ENCODE measurements at places on chromosomes 4 and X.

- DNase-seq, result no peak
These were observed 13.6 kb downstream of the RBPJ start for GRCh38 chr4:26334366-26334765.

DNA sequence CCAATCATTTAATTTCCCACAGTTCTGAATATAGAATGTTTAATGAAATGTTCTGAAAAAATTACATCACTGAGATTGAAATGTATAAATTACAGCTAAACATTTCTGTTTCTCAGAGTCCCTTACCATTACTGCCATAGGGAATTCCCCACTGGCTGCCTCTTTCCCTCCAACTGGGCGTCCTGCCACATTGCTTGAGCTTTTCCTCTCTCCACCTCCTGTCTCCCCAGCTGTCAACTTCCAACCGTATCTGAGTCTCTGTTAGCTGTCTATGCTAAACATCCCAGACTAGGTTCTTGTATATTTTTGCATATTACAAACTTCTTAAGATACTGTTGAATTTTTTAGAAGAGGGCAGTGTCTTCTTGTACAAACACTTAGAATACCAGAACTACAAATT, 407.3 kb upstream of the SLIT2 start:
- no peak for DNase-seq

DNA sequence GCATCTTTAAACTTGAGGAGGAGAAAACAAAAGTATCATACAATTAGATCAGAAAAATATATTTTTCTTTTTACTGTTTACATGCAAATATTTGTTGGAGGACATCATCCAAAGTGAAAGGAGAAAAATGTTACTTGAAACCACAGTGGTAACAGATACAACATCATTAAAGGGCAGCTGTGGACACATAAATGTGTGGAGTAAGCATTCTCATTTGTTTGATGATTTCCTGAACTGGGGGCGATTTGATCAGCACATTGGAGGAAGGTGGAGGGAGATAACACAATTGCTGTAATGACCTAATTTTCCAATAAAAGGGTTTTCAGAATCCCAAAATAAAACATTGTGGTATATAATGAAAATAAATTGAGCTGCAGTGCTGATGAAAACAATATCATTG, 314.5 kb upstream of the HS3ST1 start:
- DNase-seq, result no peak

- no peak for DNase-seq
These were observed 57.7 kb downstream of the SAT1 start for GRCh38 chrX:23840674-23841073.

DNA sequence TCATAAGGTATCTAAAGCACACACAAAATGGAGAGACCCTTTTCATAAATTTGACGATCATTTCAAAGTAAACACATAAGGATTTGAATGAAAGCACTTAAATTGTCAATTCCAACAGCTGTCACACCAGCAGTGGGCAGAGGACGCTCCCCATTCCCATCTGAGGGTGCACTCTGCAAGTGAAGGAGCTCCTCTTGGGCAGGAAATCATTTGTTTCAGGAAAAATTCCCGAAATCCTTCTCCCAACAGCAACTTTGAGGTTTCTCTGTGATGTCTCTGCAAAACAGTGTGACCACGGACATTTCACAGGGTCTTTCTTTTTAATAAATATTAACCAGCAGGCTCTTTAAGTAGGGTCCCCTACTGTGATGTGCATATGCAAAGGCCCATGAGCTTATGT, 111.0 kb downstream of the EPHA5 start:
- DNase-seq, result no peak

DNA sequence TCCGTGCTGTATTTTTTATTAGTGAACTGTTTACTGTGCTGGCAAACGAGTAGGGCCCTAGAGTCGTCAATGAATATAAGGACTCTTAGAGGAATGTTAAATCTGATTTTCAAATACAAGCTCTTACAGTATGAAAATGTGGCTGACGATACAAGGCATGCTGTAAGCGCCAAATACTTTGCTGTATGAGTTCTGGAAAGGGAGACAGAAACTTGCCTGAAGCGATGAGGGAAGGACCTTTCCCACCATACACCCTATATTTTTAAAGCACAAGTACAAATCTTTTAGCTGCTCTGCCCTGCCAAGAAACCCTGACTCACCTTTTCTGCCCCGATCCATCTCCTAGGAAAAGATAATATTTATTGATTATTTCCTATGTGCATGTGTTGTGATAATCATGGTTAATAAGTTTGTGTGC, 15.7 kb upstream of the RUFY3 start:
- no peak for DNase-seq

DNA sequence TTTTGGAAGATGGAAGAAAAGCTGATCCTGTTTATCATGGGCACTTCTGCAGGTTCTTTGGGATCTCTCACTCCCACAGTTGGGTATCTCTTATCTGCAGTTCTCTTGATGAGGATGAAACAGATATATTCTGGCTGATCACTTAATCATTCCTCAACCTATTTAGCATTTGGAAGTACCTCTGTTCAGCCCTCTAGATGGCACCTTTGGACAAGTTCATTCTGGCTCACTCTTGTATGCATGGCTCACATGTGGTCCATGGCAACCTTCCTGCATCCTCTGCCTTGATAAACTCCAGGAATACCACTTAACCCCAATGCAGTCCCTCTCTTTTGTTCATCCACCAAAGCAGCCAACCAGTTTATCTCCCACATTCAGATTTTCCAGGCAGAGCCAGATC, 74.2 kb downstream of the SMARCA5 start:
- no peak for DNase-seq

DNA sequence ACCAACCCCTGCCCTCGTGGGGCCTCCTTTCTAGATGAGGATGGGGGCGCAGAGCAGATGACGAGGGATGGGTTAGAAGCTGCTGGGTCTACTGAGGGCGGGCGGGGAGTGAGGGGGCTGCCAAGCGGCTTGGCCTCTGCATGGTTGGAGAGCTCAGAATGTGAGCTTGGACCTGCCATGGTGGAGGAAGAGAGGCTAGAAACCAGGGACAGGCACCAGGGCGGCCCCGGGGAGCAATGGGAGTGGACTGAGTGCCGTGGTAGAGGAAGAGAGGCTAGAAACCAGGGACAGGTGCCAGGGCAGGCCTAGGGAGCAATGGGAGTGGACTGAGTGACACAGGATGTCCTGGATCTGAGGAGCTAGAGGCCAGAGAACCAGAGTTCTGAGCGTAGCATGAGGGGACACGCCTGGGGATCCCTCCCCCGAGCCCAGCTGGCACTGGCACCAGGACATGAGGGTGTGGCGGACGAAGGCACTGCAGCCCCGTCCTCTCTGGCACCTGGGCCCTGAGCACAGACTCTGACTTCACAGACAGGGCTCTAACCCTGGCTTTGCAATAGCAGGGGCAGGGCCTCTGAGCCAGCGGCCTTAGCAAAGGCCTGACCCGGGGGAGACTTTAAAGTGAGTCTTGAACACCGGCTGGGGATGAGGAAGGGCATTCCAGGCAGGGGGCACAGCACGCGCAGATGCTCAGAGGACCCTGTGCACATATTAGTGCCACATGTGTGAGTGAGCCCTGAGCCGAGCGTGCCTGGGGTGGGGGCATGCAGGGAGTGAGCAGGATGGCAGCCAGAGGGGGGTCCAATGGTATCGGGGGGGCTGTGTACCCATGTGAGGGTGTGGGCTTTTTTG, 214.0 kb upstream of the PSAPL1 start:
- no peak for DNase-seq

- no peak for DNase-seq
These were observed 65.9 kb upstream of the FSTL5 start for GRCh38 chr4:162229670-162230069.

Data from lower leg skin (tissue), 4 donors.